CD4-positive, alpha-beta T cell treated with Interleukin-10 for 1 hour (primary cell): ENCODE measurements at places on chromosomes 1 and 21.
A peak's percentile ranks its signal among the peaks of the same experiment; 100 is the strongest.

DNA sequence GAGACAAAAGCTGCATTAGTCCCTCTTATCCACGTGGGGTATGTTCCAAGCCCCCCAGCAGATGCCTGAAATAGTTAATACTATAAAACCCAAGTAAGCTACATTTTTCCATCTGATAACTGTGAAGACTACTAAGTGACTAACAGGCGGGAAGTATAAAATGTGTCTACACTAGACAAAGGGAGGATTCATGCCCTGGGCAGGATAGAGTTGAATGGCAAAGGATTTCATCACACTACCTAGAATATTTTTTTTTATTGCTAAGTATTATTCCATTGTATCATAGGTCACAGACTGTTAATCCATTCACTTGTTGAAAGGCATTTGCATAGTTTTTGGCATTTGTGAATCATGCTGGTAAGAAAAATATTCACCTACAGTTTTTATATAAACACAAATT lies 26.4 kb upstream of the CFHR4 start:
- no peak for DNase-seq

DNA sequence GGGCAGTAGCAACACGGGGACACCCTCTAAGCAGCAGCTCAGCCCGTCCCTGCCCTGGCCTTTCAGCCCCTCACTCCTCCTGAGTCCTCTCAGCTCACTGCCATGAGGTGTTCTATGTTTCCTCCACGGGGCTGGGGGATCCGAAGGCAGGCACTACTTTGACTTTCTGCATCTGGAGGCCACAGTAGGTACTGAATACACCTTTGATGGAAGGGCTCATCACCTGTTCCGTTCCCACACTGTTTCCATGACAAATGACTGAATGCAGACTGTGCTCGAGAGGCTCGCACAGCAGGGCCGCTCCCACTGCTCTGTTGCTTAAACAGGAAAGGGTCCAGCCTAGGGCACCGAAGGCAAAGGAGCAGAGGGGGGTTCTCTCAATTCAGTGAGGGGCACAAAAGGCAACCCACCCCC lies 77.6 kb upstream of the DNAH14 start:
- no peak for DNase-seq

DNA sequence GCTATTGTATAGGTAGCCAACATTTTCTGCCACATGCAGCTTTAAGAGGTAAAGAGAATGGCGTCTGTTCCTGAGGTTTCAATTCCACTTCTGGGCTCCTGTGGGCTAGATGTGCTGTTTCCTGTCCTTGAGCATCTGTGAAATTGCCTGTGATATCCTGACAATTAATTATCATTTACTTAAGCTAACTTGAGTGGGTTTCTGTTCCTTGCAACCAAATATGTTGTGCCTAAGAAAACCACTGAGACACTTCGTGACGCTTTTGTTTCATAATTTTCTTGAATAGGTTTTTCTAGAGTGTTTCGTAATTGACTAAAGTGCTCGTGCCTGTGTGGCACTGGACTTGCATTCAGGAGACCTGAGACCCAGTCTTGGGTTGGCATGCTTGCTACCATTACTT lies 127.3 kb upstream of the POU3F1 start:
- DNase-seq, result no peak

GRCh38 chr1:51236531-51237350 lies 668 bp downstream of the RNF11 start:
- peak; percentile 53 for DNase-seq

DNA sequence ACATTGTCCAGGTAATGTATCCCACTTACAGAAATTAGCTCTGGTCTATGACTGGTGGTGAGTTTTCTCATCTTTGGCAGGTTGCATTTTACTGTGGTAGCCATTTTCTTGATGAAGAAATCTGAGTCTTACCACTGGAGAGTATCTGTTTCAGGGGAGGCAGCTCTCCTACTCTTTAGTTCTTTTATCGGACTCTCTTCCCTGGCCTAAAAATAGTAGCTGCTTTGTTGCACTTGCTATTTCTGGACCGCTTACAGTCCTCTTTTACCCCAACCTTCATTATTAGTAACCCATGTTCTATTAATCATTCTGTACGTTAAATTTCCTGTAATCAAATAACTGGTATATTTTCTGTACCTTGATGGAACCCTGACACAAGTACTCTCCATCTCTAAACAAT lies 720.8 kb downstream of the PLA2G4A start:
- DNase-seq, result no peak

GRCh38 chr1:10960411-10961299 lies 51.8 kb upstream of the TARDBP start:
- DNase-seq, result peak; percentile 78

GRCh38 chr21:30408782-30409494 lies 13.1 kb downstream of the KRTAP13-1 start:
- DNase-seq, result no peak

- no peak for DNase-seq
These were observed 45.2 kb downstream of the SAMSN1 start for GRCh38 chr21:14500873-14501272.

- no peak for DNase-seq
These were observed 51.6 kb upstream of the TTC39A start for GRCh38 chr1:51381964-51382363.
